Urothelium cell line (cell line): ENCODE measurements at places on chromosomes 6 and 20.
A peak's percentile ranks its signal among the peaks of the same experiment; 100 is the strongest.

DNA sequence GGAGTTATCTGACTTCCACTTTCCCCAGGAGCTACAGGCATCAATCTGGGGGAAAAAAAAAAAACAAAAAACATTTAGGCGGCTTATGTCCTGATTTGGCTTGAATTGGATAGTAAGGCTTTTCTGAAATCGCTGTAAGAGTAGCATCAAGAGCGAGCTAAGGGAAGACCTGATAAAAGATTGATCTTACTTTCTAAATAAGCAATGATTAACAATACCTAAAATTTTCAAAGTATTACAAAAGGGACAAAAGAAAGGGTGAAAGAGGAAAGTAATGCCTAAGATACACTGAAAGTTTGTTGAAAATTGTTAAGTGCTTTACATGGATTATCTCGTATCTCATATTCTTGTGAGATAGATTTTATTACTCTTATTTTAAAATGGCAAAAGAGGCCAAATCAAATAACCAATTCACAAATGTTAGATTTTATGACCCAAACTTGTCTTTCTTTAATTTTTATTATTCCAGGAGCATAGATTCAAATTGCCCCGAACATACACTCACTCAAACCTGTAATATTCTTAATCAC is 106.4 kb upstream of the PRSS16 start:
- DNase-seq, result no peak

DNA sequence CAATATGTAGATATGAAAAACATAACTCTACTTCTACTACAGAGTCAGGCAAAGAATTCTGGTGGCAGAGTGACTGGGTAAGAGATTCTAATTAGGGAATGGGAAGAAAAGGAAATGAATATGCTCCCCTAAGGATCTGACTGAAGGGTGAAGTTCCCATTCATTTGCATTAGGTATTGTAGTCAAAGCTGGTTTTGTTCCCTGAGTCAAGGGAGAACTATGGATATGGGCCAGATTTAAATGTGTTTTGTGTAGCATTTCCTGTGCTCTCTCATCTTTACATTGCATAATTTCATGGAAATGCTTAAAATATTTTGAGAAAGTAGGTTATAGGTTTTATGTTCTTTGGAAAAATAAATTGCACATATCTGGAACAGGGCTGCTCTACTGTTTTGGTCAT is 299.7 kb downstream of the BTBD3 start:
- DNase-seq, result no peak

DNA sequence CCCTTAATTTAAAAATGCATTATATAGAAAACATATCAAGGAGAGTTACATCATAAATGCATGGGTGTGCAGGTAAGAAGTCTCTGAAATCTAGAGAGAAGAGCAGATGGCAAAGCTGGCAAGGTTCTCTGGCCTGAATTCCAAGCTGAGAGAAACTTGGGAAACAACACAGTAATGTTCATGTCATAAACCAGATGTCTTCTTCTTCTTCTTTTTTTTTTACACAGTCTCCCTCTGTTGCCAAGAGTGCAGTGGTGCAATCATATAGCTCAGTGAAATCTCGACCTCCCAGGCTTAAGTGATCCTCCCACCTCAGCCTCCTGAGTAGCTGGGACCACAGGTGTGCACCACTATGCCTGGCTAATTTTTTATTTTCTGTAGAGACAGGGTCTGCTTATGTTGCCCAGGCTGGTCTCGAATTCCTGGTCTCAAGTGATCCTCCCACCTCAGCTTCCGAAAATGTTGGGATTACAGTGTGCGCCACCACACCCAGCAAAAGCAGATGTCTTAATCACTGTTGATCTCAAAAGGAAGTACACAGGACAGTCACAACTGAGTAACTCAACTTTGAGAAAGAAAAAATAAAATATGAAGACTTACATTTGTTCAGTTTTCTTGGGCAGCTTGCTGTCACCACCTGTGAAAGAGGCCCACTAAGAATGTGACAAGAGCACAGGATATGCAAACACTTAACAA is 77.3 kb downstream of the DNAAF9 start:
- DNase-seq, result no peak

DNA sequence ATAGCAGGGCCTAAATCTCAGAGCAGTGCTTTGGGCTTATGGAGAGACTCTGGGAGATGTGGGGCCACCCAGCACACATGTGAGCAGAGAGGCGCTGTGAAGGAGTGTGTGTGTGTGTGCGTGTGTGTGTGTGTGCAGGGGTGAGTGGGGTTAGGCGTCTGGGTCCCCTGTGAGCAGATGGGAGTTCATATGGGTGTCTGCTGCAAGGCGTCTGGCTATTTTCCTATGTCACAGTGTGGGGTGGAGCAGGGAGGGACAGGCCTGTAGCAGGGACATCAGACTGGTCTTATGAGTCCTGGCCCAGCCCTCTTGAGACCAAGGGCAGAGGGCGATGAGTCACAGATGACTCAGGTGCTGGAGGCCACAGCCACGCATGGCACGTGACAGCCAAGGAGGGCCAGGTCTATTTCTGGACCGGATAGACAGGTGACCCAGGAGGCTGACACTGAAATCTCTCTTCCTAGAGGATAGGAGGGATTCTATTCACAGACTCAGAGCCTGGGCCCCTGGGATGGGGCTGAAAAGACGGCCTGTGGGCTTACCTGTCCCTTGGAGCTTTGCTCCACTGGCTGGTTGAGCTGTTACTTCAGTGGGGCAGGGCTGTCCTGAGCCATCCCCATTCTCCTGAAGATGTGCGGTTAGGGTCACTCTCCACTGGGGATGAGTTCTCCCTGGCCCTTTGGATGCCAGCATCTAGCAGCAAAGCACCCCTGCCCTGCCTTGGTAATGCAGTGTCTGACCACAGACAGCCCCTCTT is 28.9 kb downstream of the VEGFA start:
- DNase-seq, result peak; percentile 91

GRCh38 chr6:135887069-135887468 is 35.6 kb downstream of the PDE7B start:
- DNase-seq, result no peak

GRCh38 chr6:143505537-143505936 is 6.0 kb downstream of the FUCA2 start:
- no peak for DNase-seq
